BJ (cell line): ENCODE measurements at places on chromosomes 12 and 14.

DNA sequence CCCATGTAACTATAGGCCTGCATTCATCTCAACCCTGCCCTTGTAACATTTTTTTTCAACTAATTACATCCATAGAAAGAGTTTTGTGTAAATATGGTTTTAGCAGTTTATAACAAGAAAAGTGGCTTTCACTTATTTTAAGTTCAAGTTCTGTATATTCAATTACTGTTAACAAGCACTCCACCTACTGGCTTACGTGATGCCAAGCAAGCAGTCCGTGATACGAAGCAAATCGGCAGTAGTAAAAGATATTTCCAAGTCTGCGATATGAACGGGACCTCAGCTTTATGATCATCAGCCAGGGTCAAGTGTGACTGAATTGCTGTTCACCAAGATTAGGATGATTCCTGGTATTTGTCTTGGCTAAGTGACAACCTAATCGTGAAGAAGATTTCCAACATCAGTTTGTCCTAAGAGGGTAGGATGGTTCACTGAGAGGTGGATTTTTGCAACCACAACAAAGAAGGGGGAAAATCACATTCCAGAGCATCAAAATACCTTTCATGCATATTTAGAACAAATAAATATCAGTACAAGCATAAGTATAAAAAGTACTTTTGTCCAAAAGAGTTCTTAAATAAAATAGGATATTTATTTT is 456.2 kb downstream of the FOXG1 start:
- no peak for DNase-seq

DNA sequence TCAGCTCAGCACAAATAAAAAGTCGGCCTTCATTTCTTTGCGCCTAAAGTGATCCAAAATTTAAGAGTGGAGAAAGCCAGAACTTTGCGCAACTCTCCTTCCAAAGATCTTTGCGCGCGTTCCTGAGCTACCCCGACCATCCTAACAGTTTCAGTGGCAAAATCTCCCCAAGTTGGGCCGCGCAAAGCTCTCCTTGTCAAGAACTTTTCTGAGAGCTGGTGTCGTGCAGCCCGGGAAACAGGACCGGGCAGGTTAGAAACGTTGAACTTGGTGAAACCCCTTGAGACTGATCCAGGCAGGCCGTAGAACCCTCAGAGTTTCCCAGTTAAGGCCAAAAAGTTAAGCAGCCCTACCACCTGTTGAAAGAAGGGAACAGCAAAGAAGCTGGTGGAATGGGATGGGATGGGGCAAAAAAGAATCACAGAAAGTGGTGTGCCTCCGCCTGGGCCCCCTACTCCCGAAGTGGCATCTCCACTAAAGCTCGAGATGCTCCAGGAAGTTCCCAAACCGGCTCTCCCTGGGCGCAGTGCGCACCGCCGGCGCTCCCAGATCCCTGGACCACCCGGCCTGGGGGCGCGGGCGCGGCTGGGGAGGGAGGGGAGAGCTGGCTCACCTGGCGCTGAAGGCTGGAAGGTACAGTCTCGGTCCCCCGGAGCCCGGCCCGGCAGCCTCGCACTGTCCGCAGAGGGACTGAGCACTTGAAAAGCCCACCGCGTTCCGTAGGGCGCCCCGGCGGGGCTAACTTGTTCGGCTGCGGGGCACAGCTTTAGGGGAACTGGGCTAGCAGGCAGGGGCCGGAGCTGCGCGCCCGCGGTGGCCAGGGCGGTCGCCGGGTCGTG is 768 bp downstream of the DBX2 start:
- no peak for DNase-seq

- no peak for DNase-seq
Observed at GRCh38 chr12:117235261-117235660, 45.0 kb upstream of the FBXO21 start.

GRCh38 chr14:54474232-54474793 is 14.5 kb downstream of the GMFB start:
- DNase-seq: no peak

GRCh38 chr14:92470811-92471210 is 42.8 kb upstream of the RIN3 start:
- DNase-seq: no peak

- DNase-seq: no peak
Observed at GRCh38 chr14:69226178-69226577, 33.8 kb upstream of the GALNT16 start.

DNA sequence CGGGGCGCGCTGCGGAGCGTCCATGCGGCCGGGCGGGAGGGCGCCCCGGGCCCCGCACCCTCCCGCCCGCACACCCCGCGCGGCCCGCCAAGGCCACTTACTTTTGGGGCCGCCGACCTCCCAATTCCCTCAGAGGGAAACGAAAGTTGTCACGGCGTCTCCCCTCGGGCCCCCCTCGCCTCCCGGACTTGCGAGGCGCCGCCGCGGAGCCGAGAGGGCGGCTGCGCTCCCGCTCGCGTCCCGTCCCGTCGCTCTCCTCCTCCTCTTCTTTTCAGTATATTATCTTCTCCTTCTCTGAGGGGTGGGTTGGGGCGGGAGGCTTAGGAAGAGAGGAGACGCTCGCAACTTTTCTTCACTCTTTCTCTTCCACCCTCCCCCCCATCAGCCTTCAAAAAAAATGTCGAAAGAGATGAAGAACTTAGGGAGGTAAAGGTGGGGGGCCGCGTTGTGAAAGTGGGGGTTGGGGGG is 613 bp downstream of the DUSP16 start:
- no peak for DNase-seq

- no peak for DNase-seq
Observed at GRCh38 chr14:86675059-86675458, 1145.1 kb downstream of the FLRT2 start.

GRCh38 chr12:92444763-92445162 is 258.0 kb upstream of the PLEKHG7 start:
- no peak for DNase-seq

GRCh38 chr12:80293759-80294158 is 150.3 kb upstream of the PTPRQ start:
- no peak for DNase-seq

- no peak for DNase-seq
Observed at GRCh38 chr14:101542391-101542790, 18.9 kb upstream of the DIO3 start.

- DNase-seq: no peak
Observed at GRCh38 chr12:100942984-100943749, 148.6 kb downstream of the ANO4 start.

DNA sequence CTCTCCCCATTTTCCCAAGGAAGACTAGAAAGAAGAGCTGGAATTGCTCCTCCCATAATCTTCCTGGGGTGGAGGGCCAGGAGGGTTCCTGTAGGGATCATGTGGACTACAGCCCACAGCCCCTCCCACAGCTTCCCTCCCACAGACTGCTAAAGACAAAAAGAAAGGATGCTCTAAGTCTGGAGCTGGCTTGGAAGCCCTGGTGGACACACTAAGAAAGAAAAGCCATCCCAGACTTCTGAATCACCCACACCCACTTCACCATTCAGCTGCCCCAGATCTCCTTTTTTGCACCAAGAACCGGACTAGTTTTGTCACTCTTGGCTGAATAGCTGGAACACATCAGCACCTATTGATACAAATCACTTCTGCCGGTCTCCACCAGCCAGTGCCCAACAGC is 56.8 kb upstream of the PLXNC1 start:
- DNase-seq: no peak

GRCh38 chr14:92470215-92470614 is 43.4 kb upstream of the RIN3 start:
- peak; percentile 86 for DNase-seq

GRCh38 chr12:67980391-67980790 is 8.9 kb upstream of the IFNG-AS1 start:
- no peak for DNase-seq

- no peak for DNase-seq
Observed at GRCh38 chr12:124298685-124299410, 4.0 kb downstream of the RFLNA start.

DNA sequence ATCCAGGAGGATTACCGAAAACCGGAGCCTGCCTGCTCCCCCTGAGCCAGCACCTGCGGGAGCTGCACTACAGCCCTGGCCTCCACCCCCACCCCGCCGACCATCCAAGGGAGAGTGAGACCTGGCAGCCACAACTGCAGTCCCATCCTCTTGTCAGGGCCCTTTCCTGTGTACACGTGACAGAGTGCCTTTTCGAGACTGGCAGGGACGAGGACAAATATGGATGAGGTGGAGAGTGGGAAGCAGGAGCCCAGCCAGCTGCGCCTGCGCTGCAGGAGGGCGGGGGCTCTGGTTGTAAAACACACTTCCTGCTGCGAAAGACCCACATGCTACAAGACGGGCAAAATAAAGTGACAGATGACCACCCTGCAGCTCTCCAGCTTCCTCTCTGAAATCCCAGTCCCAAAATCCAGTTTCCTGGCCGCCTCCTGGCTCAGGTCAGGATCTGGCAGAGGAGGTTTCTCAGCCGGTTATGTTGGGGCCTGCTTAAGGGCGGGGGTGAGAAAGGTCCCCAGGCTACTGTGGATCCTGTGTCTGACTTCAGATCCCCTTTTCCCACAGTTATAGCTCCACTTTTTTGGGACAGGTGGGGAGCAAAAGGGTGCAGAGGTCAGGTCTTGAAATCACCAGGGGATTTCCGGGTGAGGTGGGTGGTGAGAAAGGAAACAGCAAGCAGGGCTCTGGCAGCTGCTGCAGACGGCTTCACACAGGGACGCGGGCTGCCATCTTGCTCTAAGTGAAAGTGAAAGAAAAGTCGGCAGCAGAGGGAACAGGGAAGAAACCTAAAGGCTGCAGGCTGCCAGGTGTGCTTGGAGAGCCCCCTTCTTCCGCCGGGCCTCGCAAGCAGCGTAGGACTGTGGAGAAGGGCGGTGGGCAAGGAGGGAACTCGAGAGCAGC is at the start of gene TAPBPL:
TSS of gene TAPBPL (plus strand) at position 695 of the 897 bp plus-strand sequence. CDS start 207 bp downstream, outside the sequence.
- peak; percentile 70 for DNase-seq

GRCh38 chr12:19003141-19003540 is 126.4 kb upstream of the PLEKHA5 start:
- no peak for DNase-seq

DNA sequence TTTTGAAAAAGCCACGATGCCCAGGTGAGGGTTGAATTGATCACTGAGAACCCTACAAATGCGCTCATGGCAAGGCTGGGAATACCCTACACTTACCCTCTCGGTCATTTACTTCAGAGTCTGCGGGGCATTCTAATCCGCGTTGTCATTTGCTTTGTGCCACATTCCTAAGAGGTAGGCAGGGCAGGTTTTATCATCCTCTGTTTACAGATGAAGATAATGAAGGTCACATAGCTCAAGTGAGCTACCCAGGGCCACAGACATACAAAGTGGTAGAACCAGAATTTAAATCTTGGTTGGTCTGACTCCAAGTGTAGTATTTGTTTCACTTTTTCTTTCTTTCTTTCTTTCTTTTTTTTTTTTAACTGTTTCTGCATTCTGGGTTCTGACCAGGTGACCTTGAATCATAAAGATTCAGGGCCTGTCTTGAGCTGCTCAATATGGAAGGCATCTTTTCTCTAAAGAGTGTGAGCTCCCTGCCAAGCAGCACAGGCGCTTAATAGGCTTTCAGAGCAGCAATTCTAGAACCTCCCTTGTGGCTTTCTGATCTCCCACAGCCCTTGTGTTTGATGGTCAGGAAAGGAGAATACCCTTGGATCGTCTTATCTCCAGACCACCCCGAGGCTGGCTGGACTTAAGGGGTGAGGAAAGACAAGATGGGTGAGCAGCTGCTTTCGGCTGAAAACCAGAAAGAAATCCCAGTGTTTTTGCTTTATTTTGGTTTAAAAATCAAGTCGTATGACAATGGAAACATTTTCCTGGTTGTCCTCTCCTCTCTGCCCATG is 662 bp upstream of the BATF start:
- DNase-seq: no peak

- DNase-seq: no peak
Observed at GRCh38 chr12:132824053-132824452, 4.6 kb downstream of the GOLGA3 start.

DNA sequence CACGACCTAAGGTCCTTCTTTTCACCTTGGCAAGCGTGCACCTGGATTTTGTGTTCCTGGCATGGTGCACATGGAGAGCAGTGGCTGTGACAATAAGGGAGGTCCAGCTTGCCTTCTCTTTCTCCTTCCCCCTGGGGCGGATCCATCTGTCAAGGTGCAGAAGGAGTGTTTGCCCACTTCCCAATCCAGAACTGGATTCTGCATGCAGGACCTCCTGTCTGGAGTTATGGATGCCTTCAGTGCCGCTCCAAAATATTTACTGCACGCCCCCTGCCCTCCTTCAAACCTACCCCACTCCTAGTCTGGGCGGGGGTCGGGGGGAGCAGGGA is 192.7 kb downstream of the DPF3 start:
- no peak for DNase-seq

DNA sequence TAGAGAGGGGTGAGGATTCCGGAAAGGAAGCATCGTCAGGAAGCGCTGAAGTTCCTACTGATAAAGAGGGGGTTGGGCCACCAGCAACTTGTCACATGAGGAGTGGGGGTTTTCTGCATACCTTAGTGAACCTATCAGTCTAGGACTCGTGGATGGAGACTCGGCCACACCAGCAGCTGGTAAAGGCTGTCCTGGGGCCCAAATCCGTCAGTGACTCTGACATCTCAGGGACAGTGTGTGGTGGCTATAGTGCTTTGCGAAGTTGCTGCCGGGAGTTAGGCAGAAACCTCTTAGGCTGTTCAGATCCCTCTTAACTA is 16.4 kb downstream of the RNASE2 start:
- DNase-seq: no peak

- no peak for DNase-seq
Observed at GRCh38 chr14:29637411-29637810, 290.2 kb downstream of the PRKD1 start.

DNA sequence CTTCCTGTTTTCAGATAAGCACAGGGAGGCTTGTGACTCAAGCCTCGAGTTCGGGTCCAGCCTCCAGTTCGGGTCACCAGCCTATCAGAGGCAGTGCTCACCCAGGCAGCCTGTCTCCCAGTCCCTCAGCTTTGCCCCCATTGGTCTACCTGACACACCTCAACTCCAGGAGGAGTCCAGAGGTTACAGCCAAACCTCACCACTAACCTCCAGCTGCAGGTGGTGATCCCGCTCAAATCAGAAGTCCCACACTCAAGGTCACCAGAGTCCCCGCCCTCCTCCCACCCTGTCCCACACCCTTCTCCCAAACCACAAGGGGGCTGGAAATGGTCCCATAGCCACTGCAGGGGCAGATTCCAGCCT is 42.1 kb downstream of the KDM2B start:
- no peak for DNase-seq

GRCh38 chr14:71060274-71060673 is 153.0 kb downstream of the PCNX1 start:
- no peak for DNase-seq

- no peak for DNase-seq
Observed at GRCh38 chr14:54627540-54628363, 60.8 kb downstream of the SAMD4A start.

DNA sequence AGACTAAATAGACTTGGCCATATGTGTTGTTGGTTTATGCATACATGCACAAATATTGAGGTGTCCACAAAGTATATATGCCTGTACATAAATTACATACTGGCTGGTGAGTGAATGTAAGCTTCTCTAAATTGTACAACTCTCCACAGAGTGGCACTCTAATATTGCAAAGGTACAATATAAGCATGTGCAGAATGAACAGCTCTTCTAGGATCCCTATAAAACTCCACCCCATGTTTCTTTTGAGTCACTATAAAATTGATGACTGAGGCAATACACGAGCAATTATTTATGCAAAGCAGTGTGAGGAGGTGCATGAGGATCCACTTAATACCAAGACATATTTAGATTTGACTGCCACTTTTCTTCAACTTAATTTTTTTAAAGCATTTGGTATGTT is 172.2 kb downstream of the NAV3 start:
- no peak for DNase-seq

GRCh38 chr12:32881107-32881506 is 15.5 kb downstream of the PKP2 start:
- no peak for DNase-seq
